ENCODE measurements at places on chromosomes 13 and 19.

DNA sequence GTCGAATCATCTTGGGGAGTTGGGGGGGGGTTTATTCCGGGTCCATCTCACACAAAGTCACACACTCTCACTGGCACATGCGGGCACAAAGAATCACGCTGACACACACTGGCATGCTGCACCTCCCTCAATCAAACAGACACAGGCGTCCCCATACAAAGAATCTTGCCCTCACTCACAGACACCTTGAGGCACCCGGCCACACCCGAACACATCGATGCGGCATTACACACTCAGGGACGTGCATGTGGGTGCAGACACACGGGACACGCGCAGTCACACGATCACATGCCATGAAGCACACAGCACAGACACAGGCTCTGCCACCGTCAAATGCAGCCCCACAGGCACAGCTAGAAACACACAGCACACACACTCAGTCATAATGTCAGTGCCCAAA, 7.8 kb downstream of the NFIX start:
- no peak for DNase-seq

GRCh38 chr13:108734676-108735075, 105.3 kb downstream of the MYO16 start:
- no peak for DNase-seq

DNA sequence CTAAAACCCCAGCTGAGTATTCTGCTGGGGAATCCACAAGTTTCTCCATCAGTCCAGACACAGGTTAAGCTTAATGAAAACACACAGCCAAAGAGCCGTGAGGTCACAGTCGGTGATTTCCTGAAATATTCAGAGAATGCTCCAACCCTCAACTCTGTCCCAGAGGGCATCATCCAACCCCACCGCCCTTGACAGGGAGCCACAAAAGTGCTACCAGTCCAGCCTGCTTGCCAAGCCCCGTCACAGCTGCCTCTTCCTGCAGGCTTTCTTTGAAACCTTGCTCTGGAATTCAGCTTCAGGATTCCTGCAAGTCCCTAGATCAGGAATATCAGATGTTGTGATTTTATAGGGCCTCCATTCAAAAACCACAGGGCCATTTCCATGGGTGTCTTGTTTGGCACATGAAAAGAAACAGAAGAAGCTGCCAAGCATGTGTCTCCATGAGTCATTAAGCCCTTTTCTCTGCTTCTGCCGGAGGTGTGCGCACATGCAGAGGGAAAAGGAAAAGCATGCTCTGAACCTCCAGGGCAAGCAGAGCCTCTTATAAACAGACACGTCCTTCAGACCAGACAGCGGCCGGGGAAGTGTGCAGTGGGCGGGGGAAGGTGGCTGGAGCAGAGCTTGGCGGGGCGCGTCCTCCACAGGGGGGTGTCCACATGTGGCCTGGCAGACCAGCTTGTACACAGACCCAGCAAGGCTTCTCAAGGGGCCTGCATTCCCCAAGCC, 164.7 kb downstream of the KATNAL1 start:
- DNase-seq = peak; percentile 99

GRCh38 chr19:42469311-42470235, 26.8 kb upstream of the CXCL17 start:
- DNase-seq = no peak

- DNase-seq = no peak
These were observed 135.6 kb downstream of the PAN3 start for GRCh38 chr13:28273919-28274318.

- DNase-seq = no peak
These were observed 78.9 kb downstream of the ANKRD10 start for GRCh38 chr13:110835721-110836604.

DNA sequence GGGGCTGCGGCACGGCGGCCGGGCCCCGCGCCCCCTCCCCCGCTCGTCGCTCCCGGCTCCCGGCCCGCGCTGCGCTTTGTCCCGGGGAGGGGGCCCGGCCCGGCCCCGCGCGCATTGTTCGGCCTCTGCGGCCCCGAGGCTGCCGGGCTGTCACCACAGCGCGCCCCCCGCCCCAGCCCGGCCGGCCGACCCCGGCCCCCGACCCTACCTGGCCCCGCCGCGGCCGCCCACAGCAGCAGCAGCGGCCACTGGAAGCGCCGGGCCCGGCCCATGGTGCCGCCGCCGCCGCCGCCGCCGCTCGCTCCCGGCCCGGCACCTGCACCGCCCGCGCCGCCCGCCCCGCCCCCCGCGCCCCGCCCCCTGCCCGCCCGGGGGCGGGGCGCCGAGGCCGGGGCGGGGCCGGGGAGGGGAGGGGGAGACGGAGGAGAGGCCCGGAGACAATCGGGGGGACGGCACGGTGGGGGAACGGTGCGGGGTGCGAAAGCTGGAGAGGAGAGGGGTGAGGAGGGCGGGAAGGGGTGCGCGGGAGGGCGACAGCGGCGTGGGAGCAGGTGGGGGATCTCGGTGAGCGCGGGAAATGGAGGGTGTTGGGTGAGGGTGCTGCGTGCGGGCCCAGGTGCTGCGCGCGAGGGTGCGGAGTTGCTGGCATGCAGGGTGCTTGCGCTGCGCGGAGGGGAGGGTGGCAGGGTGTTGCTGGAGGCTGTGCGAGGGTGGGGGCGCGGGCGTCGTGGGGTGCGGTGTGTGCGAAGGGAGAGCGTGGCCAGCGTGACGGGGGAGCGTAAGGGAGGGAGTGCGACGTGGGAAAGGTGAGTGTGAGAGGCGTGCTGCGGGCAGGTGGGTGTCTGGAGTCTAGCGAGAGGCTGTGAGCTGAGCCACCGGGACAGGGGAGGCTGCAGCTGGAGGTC, at the start of gene CADM4:
TSS of gene CADM4 (minus strand) at position 332 of the 905 bp plus-strand sequence. CDS start at position 272, 60 bp downstream.
- no peak for DNase-seq

DNA sequence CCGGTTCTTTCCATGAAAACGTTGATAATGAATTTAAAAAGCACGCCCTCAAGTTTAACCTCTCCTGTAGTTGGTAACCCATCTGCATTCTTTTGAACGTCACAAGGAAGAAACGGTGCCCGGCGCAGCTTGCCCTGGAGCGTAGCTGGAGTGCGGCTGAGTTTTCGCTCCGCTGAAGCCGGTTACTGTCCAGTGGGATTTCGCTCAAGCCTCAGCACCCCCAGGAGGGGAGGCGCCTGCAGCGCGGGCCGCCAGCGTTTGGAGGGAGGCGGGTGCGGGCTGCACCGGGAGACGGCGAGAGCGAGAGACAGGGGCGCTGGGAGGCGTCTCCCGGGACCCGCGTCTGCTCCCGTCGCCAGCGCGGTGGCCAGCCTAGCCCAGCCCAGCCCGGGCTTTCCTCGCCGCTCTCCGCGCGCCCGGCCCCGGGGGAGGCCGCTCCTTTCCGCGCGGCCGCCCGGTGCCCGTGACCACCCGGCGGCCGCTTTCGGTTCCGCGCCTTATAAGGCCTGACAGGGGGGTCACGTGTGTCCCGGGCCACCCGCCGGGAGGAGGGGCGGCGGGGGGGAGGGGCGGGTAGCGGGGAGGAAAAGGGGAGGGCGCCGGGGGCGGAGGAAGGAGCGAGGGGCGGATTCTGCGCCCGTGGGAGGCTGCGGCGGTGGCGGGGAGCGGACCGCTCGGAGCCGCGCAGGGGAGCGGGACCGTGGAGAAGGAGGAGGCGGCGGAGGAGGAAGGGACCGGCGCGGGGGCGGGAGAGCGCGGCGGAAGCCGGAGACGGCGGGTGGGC, 8.3 kb upstream of the DGKH start:
- DNase-seq = peak; percentile 52

DNA sequence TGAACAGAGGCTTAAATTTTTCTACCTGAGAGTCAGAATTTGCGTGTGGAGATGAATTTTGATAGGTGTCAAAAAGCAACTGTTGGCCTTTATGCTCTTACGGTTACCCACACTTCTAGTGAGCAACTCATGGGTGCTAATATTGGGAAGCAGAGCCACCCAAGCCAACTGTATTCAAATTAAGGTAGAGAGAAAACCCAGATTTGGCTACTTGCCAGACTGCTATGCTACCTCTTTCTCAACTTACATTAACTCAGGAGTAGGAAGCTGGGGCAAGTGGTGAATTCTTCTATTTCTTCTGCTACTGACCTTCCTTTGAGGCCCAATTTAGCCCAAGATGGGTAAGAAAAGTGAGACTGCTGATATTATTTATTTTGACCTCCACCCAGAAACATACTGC, 83.9 kb downstream of the OLFM4 start:
- no peak for DNase-seq

GRCh38 chr19:5011476-5012238, 42.7 kb downstream of the KDM4B start:
- DNase-seq = no peak

DNA sequence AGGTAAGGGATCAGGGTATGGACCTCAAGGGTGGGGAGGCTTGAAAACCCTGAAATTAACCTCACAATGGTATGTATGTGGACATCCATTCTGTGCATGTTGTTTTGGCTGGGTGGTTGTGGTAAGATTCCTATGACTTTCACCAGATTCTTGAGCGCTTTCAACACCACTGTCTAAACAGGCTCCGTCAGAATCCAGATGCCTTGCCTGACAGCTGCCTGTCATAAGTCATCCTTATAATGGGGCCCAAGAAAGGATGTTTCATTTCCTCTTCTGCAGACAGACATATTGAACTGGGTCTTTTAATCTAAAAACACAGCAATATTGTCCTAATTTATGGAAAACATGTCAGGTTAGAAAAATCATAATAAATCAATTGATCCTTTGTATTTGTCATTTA, 41.3 kb downstream of the ALOX5AP start:
- DNase-seq = no peak

DNA sequence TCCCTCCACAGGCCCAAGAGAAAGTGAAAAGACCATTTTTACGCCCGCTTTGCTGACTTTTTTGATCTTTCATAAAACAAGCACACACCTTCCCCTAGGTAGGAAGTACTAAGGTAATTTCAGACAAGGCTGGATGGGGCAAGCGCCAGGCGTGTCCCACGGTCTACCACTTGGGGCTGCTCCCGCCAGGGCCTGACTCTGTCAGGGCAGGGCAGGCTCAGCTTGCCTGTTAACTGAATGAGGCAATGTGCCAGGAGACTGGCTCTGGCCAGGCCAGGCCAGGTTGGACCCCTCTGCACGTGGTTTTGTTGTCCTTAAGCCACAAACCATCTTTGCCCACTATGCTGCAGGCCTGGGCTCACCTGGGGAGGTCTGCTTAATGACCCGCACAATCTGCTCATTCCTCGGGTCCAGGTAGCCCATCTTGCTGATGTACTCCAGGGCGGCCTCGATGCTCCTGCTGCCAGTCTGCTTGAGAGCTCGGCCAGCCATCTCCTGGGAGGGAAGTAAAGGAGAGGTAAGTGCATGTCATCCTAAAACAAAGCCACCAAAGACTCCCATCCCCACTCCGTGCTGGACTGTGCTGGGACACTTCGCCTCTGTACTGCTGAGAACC, 70.4 kb downstream of the LATS2 start:
- no peak for DNase-seq

- no peak for DNase-seq
These were observed 264.4 kb downstream of the DCLK1 start for GRCh38 chr13:35866801-35867200.

Measured in AG09309 (cell line).